Ovary (tissue), 10 donors: ENCODE measurements at places on chromosomes 1 and 21. TPM values are rescaled to one million over a fixed set of nuclear protein-coding genes. Genes with fewer than 3 reads are reported as not detected.

Gene WNT9A
- total RNA-seq, result 8.9 TPM

DNA sequence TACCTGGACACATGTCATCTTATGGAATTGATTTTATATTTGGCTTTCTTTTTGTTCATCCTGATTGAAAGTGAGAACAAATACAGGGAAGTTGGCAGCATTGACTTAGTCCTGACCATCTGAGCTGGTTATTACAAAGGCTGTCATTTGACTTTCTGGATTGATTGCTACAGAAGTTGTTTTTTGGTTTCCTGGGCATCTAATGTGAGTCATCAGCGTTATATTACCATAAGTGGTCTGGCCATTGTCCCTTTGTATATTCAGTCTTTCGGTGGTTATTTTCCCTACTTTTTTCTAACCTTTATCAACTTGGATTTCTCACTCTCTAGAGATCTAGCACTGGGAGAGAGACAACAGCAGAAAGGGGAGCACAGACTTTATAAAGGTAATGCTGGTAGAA is 1646.5 kb downstream of the MRPL39 start:
- DNase-seq, result no peak
- no peak overlapping the region for H3K27ac ChIP-seq
- no peaks in the 10 kb centered on the region for H3K36me3 ChIP-seq
- H3K4me3 ChIP-seq, result no peak overlapping the region
- H3K4me1 ChIP-seq, result no peaks in the 10 kb centered on the region
- H3K27me3 ChIP-seq, result no peaks in the 10 kb centered on the region

Gene LCE3E
- not detected for total RNA-seq

Gene RNU1-2
- 4,661 TPM for total RNA-seq

- no peaks in the 10 kb centered on the region for H3K36me3 ChIP-seq
- no peaks in the 10 kb centered on the region for H3K27me3 ChIP-seq
- peaks cover 4% of the 10 kb centered on the region for H3K4me1 ChIP-seq
- H3K27ac ChIP-seq, result no peak overlapping the region
- DNase-seq, result no peak
Observed at GRCh38 chr1:228420968-228421826, 4.5 kb upstream of the TRIM17 start.

- no peak overlapping the region for H3K27ac ChIP-seq
- H3K36me3 ChIP-seq, result no peaks in the 10 kb centered on the region
- no peak overlapping the region for H3K4me3 ChIP-seq
- no peaks in the 10 kb centered on the region for H3K4me1 ChIP-seq
Observed at GRCh38 chr1:243819438-243819839, 30.6 kb downstream of the AKT3 start.

Gene BRINP2
- total RNA-seq, result 0.07 TPM

GRCh38 chr1:245615001-245615400 is 460.2 kb downstream of the KIF26B start:
- DNase-seq, result no peak
- H3K4me3 ChIP-seq, result no peak overlapping the region
- no peaks in the 10 kb centered on the region for H3K36me3 ChIP-seq
- peak overlapping the region; percentile 13 for H3K27ac ChIP-seq
- H3K4me1 ChIP-seq, result peaks cover 3% of the 10 kb centered on the region

- DNase-seq, result no peak
- no peaks in the 10 kb centered on the region for H3K27me3 ChIP-seq
- H3K4me1 ChIP-seq, result no peaks in the 10 kb centered on the region
- no peak overlapping the region for H3K4me3 ChIP-seq
- H3K27ac ChIP-seq, result no peak overlapping the region
Observed at GRCh38 chr1:242008826-242009495, 10.1 kb upstream of the MAP1LC3C start.

Gene KRTAP12-3
- not detected for total RNA-seq

- H3K4me3 ChIP-seq, result no peak overlapping the region
- no peak overlapping the region for H3K27ac ChIP-seq
- H3K27me3 ChIP-seq, result no peaks in the 10 kb centered on the region
- H3K4me1 ChIP-seq, result no peaks in the 10 kb centered on the region
Observed at GRCh38 chr1:201514466-201514865, 7.5 kb upstream of the CSRP1 start.

DNA sequence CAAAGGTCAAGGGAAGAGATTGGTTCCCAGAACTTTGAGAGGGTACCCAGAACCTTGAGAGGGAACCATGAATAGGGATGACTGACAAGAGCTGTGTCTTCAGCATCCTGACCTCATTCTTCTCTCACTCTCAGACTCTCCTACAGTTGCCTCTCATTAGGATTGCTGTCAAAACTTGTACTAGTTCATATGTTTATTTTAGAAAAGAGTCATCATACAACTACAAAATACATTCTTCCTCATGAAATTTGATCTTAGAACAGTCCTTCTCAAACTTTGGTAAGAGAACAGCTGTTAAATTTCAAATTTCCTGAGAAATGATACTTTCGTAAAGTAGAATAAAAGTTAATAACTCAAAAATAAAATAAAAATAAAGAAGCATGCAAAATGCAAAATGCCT is 161.4 kb upstream of the ZRANB2 start:
- no peaks in the 10 kb centered on the region for H3K36me3 ChIP-seq
- H3K4me1 ChIP-seq, result no peaks in the 10 kb centered on the region
- no peak for DNase-seq
- no peaks in the 10 kb centered on the region for H3K27me3 ChIP-seq
- H3K4me3 ChIP-seq, result no peak overlapping the region
- H3K27ac ChIP-seq, result no peak overlapping the region

DNA sequence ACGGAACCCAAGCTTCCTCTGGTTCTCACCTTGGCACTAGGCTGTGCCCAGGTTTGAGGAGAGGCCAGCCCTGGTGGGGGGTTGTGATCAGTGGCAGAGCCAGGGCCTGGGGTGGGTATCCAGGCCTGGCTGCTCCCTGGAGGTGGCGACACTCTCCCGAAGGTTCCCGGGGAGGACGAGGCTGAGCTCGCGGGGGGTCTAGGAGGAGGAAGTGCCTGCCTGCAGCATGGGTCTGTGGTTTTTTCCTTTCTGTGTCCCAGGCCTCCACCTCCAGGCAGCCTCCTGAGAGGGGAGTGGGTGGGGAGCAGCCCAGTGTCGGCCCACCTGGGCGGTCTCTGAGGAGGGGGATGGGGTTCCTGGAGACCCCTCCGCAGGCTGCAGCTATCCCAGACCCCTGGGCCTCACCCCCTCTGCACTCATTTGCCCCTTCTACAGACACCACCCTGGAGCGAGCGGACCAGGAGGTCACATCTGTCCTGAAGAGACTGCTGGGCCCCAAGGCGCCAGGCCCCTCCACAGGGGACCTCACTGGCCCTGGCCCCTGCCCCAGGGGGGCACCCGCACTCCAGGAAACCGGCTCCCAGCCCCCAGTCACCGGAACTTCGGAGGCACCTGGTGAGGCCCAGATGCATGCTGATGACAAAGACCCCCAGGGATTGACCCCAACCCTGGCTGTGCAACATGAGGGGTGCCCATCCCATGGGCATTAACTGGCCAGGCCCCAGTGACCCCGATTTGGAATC is 44.3 kb downstream of the TRIM11 start:
- no peaks in the 10 kb centered on the region for H3K4me1 ChIP-seq
- H3K27me3 ChIP-seq, result no peaks in the 10 kb centered on the region
- DNase-seq, result no peak
- no peaks in the 10 kb centered on the region for H3K36me3 ChIP-seq
- no peak overlapping the region for H3K27ac ChIP-seq

- no peaks in the 10 kb centered on the region for H3K4me1 ChIP-seq
- no peak overlapping the region for H3K4me3 ChIP-seq
- no peaks in the 10 kb centered on the region for H3K27me3 ChIP-seq
- H3K27ac ChIP-seq, result no peak overlapping the region
- no peak for DNase-seq
Observed at GRCh38 chr1:212958175-212958574, 7.8 kb downstream of the VASH2 start.

DNA sequence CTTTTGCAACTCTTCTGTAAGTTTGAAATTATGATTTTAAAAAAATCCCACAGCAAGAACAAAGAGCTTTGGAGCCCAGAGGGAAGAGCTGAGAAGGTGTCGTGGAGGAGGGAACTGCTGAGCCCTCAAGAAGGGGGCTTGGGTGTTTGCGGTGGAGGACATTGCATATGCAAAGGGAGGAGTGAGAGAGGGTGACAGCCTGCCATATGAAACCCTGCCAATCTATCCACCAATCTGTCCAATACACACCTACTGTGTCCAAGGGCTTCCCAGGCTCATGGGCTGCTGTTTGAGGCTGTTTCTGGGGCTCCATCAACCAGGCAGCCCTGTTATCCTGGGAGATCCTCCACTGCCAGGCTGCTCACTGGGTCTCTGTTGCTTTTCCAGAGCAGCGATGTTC is 15.2 kb downstream of the WNT4 start:
- no peak for DNase-seq
- no peaks in the 10 kb centered on the region for H3K36me3 ChIP-seq
- H3K4me1 ChIP-seq, result peaks cover 5% of the 10 kb centered on the region
- H3K4me3 ChIP-seq, result no peak overlapping the region
- no peak overlapping the region for H3K27ac ChIP-seq
